ENCODE measurements at places on chromosomes 4 and X.
A peak's percentile ranks its signal among the peaks of the same experiment; 100 is the strongest.

DNA sequence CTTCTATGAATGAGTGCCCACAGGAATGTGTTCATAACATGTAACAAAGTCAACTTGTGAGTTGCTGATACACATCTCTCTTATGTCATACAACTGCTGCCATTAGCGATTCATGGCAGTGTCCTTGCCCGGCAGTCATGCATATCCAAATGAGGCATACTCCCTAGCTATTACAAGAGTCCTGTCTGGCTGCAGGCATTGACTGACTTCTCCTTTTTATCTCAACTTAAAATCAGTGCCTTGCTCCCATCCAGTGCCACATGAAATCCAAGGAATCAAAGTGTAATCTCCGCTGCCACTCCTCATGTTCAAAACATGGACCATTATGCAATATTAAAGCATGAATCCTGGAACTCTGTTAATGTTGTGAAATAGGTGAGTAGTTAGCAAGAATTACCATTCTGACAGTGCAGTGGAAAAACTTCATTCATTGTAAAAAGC, 348.9 kb upstream of the FTHL17 start:
- no peak for DNase-seq

DNA sequence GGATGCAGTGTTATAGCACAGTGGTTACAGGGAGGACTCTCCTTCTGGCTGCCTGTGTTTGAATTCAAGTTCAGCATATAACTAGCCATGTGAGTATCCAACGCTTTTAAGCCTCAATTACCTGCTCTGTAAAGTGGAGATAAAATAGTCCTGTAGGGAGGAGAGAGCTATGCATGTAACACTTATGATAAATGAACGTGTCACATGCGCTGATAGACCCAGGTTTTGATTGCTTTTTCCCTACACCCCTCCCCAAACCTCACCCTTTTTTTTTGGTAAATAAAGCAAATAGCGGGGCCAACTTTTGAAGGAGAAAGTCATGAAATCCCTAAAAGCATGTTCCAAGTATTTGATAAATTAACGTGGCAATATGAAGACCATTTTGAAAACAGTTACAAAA, 20.4 kb upstream of the AMELX start:
- DNase-seq, result no peak

DNA sequence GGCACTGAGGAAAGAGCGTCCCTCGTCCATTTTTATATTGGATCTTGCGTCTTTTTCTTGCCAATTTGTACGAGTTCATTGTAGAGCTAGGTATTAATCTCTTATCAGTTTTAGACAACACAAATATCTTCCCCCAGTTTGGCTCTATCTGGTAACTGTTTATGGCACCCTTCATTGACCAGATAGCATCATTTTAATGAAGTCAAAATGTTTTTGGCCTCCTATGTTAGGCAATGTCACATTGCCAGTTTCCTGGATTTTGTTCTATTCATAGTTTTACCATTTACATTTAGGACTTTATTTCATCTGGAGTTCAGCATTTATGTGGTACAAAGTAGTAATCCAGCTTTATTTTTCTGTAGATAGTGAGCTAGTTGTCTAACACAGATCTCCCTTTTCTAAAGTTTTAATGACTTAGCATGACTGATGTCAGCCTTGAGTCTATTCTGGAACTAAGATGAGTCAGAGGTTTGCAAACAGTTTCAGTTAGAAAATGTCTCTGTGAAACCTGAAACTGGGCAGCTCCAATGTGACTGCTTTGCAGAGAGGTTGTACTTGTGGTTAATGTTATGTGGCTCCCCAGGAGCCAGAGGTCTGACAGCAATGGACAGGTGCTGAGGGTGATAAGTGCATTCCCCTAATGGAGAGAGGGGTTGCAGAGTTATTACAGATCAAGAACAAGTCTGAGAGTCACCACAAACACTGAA, 5.3 kb upstream of the STBD1 start:
- peak; percentile 86 for DNase-seq

- no peak for DNase-seq
Observed at GRCh38 chr4:118816538-118817177, 19.3 kb downstream of the SEC24D start.

GRCh38 chrX:38898261-38898660, 97.0 kb downstream of the MID1IP1 start:
- peak; percentile 57 for DNase-seq

- no peak for DNase-seq
Observed at GRCh38 chr4:118849867-118850487, 14.1 kb upstream of the SEC24D start.

DNA sequence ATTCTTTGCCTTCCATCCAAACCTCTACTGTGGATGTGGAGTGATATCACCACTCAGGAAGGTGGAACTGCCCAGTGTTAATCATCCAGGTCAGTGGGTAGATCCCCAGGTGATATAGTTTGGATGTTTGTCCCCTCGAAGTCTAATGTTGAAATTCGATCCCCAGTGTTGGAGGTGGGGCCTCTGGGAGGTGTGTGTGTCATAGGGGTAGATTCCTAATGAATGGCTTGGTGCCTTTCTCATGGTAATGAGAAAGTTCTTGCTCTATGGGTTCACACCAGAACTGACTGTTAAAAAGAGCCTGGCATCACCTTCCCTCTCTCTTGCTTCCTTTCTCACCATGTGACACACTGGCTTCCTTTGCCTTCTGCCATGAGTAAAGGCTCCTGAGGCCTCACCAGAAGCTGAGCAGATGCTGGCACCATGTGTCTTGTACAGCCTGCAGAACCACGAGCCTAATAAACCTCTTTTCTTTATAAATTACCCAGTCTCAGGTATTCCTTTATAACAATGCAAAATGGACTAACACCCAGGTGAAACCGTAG, 6.8 kb upstream of the SOWAHB start:
- no peak for DNase-seq

- DNase-seq, result no peak
Observed at GRCh38 chr4:47374477-47374876, 89.0 kb downstream of the COMMD8 start.

GRCh38 chrX:131237363-131237762, 51.7 kb downstream of the IGSF1 start:
- no peak for DNase-seq

DNA sequence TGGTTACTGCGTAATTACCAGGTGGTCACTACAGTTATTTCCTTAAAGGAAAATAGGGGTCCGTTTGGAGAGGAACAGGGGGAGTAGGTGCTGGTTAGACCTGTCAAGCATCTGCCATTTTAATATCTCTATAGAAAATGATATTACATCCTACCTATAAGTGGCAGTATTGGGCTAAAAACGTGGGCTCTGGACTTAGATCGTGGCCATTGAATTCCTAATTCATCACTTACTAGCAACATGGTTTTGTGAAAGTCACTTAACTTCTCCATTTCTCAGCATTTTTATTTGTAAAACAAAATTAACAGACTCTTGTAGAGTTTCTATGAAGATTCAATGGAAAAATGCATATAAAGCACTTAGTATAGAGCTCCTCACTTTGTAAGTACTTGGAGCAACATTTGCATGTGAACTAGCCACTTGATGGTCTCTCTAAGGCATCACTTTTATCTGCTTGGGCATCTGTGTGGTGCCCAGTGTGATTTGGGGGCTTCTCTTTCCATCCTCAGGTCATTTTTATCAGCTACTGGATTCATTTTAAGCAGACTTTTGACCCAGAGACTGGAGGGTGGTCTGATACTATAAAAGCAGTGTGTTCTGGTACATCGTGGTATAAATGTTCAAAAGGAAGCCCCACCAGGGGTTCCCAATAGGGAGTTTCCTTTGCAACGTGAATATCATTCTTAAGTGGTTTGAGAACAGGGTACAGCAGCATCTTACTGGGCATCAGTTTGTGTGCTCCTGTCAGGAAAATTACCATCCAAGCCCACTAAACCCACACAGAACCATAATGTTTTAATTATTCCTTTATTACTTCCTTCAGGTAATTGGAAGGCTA, 42.7 kb upstream of the RASSF6 start:
- peak; percentile 89 for DNase-seq

GRCh38 chr4:145679991-145680455, at the start of gene C4orf51:
TSS of gene C4orf51 (plus strand) at chr4:145680146. CDS start at chr4:145680204, 58 bp downstream.
- DNase-seq, result no peak

GRCh38 chr4:123421937-123422781, 25.6 kb downstream of the SPRY1 start:
- DNase-seq, result no peak

DNA sequence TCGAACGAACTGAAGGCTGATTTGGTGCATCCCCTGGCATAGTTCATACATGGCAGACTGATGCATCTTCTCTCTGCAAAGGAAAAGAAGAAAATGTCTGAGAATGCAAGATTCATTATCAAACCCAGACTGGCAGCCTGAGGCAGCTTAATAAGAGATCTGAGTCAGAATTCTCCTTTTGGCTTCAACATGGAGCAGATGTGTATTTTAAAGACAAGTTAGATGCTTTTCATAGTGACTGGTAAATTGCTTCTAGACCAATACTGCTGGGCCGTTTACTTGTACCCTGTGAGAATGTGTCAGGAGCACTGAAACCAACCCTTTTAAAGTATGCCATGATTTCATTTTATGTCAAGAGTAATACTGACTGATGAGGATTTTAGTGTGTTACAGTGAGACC, 322.0 kb downstream of the NR3C2 start:
- DNase-seq, result no peak

GRCh38 chr4:8862334-8862733, 9.3 kb downstream of the HMX1 start:
- DNase-seq, result no peak

DNA sequence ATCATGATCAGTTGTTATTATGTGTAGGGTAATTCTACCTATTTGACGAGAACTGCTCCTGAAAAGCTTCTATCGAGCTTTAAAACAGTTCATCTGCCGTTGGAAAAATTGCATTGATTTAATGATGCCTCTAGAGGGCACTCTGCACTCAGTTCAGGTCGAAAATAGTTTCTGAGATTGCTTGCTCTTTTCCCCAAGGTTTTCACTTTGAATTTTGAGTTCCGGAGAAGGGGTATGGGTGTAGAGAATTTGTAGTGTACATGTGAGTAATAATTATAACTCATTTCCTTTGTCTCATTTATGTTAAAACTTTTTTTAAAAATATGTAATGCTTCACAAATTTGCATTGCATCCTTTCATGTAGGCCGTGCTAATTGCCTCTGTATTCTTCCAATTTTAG, 28.4 kb upstream of the TNIP3 start:
- DNase-seq, result peak; percentile 51

DNA sequence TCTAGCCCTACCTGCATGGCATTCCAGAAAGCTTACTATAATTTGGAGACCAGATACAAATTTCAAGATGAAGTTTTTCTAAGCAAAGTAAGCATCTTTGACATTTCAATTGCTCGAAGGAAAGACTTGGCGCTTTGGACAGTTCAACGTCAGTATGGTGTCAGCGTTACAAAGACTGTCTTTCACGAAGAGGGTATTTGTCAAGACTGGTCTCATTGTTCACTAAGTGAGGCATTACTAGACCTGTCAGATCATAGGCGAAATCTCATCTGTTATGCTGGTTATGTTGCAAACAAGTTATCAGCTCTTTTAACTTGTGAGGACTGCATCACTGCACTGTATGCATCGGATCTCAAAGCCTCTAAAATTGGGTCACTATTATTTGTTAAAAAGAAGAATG, 17.6 kb downstream of the THAP9 start:
- no peak for DNase-seq

- no peak for DNase-seq
Observed at GRCh38 chr4:81429031-81429430, 42.7 kb downstream of the RASGEF1B start.

- no peak for DNase-seq
Observed at GRCh38 chrX:154125391-154126040, 18.5 kb upstream of the OPN1LW start.

GRCh38 chrX:138082896-138083295, 517.0 kb downstream of the ZIC3 start:
- no peak for DNase-seq

DNA sequence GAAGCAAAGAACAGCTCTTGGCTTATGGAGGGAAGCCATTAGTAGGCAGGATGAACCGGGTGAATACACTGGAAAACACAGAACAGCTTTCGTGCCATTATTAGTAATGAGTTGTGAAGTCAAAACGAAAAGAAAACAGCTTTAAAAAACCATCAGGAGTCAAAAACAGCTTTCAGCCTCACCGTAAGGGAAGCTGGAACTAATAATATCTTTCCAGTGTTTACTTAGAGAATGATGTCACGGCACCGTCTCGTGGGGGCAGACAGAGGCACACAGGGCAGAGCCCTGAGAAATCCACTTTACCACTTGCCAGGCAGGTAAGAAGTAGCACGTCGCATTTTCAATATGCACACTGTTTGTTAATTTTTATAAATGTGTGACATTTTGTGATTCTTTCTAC, 37.9 kb upstream of the HMX1 start:
- DNase-seq, result no peak

DNA sequence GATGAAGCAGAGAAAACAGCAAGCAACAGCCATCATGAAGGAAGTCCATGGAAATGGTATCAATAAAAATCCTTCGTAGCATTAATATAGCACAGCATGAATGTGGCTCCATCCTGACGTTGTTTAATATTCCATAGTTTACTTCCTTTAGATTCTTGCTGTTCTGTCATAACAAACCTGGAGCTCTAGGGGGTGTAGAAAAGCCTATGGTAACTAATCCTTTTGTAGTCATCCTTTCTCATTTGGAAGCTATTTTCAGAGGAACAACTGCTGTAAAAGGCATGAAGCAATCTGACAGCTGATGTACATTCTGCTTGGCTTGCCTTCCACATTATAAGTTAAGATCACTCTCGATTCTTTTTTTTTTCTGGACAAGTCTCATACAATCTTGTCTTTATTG, 914 bp downstream of the MYOZ2 start:
- peak; percentile 17 for DNase-seq

DNA sequence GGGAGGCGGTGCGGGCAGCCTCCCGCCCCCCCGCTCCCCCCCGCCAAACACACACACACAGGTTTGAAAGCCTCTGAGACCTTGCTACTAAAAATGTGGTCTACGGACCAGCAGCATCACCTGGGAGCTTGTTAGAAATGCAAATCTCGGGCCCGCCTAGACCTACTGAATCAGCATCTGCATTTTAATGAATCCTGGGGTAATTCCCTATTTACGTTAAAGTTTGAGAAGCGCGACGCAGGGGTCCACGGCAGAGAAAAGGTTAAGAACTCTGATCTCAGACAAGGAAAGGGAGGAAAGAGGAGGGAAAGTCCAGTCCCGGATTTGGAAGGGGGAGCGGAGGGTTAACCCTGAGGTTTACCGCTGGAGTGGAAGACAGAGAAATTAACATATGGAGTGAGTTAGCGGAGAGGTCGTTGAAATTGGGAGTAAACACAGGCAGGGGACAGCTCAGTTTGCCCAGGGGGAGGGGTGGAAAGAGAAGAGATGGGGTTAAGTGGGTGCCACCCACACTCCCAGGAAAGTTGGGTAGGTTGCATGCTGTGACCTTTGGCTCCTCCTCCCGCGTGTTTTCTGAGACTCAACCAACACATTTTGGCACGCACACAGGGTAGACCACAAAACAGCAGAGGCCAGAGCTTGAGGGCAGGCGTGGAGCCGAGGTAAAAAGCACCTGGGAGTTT, 483.6 kb downstream of the BCOR start:
- no peak for DNase-seq

DNA sequence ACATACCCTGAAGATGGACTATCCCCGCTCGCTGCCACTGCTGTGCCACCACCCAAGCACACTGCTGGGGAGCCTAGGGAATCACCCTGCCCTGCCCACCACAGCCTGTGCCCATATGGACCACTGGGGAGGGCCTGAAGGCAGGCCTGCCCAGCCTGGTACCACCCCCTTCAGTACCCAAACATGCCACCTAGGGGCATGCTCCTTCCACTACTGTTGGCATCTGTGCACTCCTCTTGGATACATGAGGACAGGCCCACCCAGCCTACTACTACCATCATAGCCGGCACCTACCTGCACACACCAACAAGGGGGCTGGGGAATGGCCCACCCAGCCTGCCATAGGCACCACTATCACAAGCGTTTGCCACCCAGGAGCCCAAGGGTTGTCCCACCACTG, 30.1 kb upstream of the PRDX4 start:
- no peak for DNase-seq

- DNase-seq, result no peak
Observed at GRCh38 chr4:81874661-81875515, 403.2 kb upstream of the RASGEF1B start.

All from Kasumi-1 (cell line).